Vagina (tissue), 2 donors: ENCODE measurements at places on chromosomes 7 and 10. TPM values are rescaled to one million over a fixed set of nuclear protein-coding genes. Genes with fewer than 3 reads are reported as not detected.

DNA sequence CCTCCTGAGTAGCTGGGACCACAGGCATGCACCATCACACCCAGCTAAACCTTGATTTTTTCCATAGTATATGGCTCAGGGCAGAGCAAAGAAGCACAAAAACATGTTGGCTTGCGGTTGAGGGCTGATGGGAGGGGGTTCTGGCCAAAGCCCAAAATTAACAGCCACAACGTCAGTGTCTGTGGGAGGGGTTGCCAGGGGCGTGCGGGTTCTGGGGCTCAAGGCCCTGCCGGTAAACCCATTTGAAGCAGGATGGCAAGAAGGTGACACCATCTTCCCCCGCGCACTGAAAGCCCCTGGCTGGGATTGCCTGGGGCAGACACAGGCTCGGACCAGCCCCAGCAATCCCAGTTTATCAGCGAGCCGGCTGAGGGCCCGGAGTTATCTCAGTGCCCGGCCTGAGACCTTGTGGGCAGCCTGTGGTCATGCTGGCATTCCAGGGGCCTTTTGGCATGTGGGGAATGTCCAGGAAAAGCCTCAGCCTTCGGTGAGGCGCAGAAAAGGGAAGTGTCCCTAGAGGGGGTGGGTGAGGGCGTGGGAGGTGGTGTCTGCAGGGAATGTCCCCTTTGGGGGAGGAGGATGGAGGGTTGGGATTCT lies 167.7 kb upstream of the TNRC18 start:
- no peak for DNase-seq
- H3K36me3 ChIP-seq, result no peaks in the 10 kb centered on the region
- no peaks in the 10 kb centered on the region for H3K27me3 ChIP-seq
- H3K27ac ChIP-seq, result no peak overlapping the region

- H3K36me3 ChIP-seq, result no peaks in the 10 kb centered on the region
- DNase-seq, result no peak
- H3K4me3 ChIP-seq, result no peak overlapping the region
- no peaks in the 10 kb centered on the region for H3K27me3 ChIP-seq
- H3K27ac ChIP-seq, result no peak overlapping the region
- no peaks in the 10 kb centered on the region for H3K4me1 ChIP-seq
Measured at GRCh38 chr10:10527861-10528562, 489.7 kb upstream of the CELF2 start.

DNA sequence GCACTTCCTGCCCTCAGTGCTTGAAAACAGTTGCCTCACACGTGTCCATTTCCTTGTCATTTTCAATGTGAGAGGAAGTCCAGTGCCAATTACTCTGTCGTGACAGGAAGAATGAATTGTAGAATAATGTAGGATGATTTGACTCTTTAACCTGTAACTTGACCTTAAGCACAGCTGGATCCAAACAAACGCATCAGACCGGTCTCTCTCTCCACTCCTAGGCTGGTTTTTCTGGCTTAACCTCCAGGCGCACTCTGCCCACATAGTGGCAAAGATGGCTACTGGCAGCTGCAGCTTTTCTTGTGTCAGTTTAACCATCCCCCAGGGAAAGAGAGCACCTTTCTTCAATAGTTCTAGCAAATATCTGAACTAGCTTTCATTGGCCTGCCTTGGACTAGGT lies 29.4 kb upstream of the PNLIPRP3 start:
- no peaks in the 10 kb centered on the region for H3K27me3 ChIP-seq
- H3K27ac ChIP-seq, result no peak overlapping the region
- no peak for DNase-seq

GRCh38 chr7:7157887-7158271 lies 24.5 kb upstream of the C1GALT1 start:
- no peak for DNase-seq
- H3K27ac ChIP-seq, result no peak overlapping the region
- H3K36me3 ChIP-seq, result no peaks in the 10 kb centered on the region
- no peak overlapping the region for H3K4me3 ChIP-seq

GRCh38 chr7:100367251-100367620 lies 6.1 kb upstream of the PILRA start:
- no peak overlapping the region for H3K27ac ChIP-seq
- no peak for DNase-seq
- no peak overlapping the region for H3K4me3 ChIP-seq
- H3K4me1 ChIP-seq, result peaks cover under 1% of the 10 kb centered on the region
- no peaks in the 10 kb centered on the region for H3K36me3 ChIP-seq

Gene CFAP43
- 0.25 TPM for total RNA-seq
